ENCODE measurements at places on chromosomes 1 and 21.

DNA sequence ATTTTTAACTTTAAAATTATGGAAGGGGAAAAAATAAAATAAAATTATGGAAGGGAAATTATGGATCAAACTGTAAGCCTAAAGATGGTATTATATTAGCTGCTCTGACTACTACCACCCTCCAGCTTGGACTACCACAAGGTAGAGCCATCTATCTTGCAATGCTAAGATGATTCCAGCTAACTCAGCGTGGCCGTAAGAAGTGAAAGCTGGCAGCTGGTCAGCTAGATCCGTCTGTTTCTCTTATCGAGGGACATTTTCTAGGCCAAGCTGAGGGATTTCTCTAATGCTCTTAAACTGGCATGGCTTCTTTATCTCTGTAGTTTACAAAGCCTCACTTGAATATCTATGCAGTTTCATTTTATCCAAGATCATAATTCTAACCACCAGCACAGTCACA is 31.5 kb downstream of the LYST start:
- no peak for DNase-seq

DNA sequence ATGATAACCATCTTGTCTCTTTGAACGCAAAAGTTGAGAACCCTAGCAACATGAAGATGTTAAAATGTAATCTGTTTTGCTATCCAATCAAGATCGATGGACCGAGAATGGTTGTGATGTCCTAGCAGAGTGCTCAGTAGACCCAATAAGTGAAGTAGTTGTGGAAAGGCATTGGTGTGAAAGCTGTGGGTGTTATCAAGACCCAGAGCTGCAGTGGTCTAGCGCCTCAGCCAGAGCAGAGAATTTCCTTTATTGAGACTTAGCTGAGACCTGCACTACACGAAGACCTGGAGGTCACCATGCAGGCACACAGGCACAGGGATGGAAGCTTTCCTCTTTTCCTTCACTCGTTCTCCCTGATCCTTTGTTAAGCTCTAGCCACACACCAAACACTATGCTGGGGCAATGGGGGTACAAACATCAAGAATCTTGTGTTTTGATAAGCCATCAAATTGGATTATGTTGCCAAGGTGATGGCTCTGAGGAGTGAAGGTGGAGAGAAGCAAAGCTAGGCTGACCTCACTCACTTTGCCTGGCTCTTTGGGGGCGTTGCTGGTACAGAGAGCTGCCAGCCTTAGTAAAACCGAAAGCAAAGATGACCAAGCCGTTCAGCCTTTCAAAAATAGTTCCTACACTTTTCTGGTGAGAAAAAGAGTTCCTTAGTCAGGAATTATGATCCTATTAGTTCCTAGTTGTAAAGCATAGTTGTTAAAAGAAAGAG is 24.1 kb downstream of the METTL13 start:
- no peak for DNase-seq

DNA sequence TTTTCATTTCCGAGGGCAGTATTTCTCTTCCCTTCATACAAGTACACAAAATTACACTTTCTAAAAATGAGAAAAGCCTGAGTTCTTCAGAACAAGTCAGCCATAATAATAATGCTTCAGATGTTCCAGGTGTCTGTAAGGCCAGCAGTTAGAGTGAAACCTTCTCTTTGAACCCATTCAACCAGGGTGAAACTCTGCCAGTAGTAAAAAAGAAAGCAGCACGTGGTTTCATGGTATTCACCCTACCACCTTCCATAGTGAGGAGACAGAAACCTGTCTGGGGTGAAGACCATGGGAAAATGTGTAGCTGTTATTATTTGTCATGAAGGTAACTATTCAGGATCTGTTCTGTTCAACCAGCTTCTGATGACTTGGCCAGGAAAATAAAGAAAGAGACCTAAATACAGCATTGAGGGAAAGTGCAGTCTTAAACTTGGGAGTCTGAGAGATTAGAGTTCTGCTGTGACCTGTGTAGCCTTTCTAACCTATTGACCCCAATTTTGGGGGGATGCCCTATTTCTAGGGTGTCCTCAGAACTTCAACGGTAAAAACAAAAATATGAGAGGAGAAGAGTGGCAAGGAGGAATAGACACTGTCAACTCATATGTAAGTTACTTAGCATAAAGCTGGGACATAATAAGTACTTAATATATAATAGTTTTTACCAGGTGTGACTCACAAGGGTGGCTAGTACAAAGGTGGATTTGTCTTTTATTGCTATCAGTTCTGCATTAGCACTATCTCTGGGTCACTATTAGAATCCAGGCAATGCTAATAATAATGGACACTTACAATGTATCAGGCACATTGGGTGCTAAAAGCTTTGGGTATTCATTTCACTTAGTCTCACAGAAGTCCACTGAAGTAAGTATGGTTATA is 70.0 kb upstream of the TNFSF4 start:
- DNase-seq, result no peak

- DNase-seq, result no peak
Observed at GRCh38 chr1:240619906-240620621, 8.1 kb upstream of the GREM2 start.

DNA sequence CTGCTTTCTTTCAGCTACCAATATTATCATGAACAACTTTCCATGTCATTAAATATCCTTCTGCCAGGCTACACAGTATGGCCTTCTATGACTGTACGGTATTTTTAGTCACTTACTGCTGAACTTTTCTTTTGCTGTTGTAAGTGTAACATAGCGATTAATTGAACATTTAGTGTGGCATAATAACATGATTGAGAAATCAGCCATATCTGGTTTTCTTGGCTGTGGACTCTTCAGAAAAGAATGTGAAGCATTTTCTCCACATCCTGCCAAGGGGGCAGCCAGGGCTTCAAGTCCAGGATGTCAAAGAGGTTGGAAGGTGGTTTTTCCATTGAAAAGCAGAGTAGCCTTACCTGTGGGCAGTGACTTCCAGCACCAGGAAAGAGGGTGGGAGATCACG is 8.8 kb upstream of the AHCYL1 start:
- DNase-seq, result no peak

DNA sequence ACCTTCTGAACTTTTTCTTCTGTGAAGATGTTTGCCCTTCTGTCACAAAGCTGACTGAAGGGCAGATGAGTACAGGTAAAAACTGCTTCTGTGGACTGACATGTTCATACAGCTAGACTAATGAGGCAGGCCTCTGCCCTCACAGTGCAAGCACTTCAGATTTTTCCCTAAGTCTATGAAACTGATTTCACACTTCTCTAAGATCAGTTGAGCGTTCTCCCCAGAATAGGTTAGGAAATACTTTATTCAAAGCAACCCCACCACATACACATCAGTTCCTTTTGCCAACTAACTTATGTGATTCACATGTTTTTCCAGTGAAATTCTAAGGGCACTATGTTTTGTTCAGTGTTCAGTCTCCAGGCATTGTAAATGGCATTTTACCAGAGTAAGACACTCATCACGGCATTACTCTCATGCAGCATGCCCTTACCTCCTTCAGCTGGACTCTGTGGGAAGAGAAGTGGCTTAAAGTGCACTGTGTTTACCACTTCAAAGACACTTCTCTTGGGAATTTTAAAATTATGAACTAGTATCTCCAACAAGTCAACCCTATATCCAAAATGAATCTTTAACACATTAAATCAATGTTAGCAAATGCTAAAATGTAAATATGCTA is 5.4 kb upstream of the PSMG1 start:
- no peak for DNase-seq

DNA sequence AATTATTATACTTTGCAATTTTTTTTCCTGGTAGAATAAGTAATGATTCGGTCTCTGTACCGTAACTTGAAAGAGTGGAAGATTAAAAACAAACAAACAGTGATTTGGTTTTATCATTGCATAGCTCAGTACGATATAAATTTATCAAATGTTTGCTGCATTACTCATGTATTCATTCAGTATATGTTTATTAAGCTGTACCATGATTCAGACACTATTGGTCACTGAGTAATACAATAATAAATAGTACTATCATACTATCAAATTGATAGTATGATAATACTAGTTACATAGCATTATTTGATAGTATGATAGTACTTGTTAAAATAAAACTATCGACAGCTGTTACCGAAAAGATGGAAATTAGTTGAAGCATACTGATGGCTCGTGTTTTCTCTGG is 12.1 kb downstream of the CENPF start:
- DNase-seq, result no peak

- DNase-seq, result no peak
Observed at GRCh38 chr1:147079400-147080005, 92.8 kb downstream of the PRKAB2 start.

GRCh38 chr1:178541829-178542553 is 29.1 kb downstream of the TEX35 start:
- peak; percentile 72 for DNase-seq

DNA sequence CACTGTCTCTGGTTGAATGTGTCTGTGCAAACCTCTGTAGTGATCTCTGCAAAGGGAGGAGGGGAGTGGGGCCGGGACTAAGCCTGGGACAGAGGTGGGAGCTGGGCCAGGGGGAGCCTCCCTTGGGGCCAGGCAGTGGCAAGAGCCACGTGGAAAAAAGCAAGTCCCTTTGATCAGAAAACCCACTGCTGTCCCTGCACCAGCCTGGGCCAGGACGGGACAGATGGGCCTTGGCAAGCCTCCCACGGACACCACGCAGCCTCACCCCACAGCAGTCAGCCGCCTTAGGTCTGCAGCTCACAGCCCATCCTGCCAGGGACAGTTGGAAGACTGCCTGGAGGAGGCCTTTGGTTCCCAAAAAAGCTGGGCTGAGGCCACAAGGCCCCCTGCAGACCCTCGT is 11.7 kb upstream of the TRAPPC10 start:
- DNase-seq, result no peak

GRCh38 chr1:168319691-168320090 is 39.0 kb downstream of the TBX19 start:
- peak; percentile 59 for DNase-seq

DNA sequence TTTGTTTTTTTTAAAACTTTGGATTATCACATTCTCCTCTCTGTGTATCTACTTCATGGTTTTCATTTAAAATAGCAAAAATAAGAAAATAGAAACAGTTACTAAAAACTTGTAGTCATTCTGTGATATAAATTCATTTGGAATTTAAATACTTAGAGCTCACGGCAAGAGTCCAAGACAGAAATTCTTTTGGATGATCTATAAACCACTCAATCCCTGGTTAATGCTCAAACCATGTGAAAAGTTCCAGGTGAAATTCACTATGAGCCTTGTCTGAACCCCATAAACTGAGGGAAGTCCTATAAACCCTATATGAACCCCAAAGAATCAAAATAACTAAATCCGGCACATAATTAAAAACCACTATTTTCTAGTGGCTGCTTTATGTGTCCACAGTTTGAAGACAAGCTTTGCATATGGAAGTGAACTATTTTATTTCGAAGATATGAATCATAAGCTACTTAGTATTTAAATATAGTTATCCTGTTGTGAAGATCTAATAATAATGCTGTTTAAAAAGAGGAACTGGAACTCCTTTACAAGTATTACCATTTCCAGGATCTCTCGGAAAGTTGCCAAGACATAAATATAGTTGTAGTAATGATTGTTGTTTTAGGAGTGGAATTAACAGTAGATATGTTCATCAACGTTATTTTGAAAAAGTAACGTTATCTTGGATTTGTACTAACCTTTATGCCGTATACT is 163.5 kb downstream of the NFIA start:
- DNase-seq, result no peak

- DNase-seq, result no peak
Observed at GRCh38 chr1:109777980-109778625, 14.4 kb upstream of the EPS8L3 start.

GRCh38 chr21:45981151-45982091 is at the start of gene COL6A1:
Gene COL6A1 (plus strand): TSS chr21:45981770. CDS start chr21:45981851, 81 bp downstream.
- peak; percentile 91 for DNase-seq

- DNase-seq, result no peak
Observed at GRCh38 chr1:99992760-99993467, 23.1 kb downstream of the SLC35A3 start.

DNA sequence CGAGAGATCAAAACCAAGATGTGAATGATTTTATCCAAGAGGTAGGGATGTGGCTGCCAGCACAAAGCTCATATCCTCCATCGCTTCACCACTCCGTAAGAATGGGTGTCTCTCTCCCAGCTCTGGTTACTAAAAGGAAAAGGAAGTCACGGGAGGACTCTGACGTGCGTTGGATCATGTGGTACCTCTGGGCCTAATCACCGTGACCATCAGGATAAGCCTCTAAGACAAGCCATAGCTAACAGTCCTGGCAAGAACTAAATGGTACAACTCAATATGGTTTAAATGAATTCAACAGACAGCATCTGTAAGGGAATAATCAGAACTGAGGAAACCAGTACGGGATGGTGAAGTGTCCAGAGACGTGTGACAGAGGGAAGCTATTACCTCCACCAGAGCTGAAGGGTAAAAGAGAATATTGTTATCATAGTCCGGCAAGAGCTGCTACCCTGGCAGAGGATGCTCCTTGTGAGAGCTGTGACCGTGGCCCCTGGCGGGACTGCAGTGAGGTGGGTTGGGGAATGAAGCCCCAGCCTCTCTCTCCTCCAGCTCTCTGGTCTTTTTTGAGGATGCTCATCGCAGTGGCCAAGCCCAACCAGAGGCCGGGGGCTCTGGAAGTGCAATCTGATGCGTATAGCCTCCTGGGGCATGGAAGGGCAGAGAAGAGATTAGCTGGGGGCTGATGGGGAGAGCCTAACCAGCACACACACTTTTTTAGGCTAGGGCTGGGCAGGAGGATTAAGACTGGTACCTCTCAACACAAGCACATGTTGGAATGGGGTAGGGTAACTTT is 54.2 kb downstream of the KIAA1614 start:
- no peak for DNase-seq

- DNase-seq, result no peak
Observed at GRCh38 chr1:117638759-117639158, 32.9 kb downstream of the TENT5C start.

DNA sequence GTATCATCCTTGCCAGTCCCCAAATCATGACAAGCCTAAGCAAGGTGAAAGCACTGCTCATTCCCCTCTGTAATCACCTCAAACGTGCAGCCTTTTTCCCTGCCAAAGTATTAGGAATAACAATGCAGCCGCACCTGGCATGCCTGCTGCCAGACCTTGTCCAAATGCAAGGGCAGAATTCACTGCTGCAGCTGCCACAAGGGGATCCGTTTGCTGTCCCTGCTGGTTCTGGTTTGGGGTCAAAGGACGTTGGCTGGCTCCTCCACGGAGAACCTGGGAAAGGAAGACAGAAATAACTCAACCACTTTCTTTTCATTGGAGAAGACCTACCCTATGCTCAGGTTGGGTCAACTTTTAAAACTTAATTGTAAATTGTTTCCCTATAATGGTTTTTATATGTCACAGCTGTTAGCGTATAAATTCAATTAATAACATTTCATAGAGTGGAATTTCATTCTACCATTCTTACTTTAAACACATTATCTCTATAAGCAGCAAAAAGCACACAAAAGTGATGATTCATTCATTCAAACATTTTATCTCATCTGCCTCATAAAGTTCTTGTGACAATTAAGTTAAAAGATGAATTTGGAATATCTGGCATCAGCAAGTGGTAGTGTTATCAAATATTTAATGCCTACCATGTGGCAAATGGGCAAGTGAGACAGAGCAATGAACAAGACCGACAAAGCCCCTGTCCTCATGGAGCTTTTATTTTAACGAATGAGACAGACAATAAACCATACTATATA is 59.8 kb upstream of the SDC3 start:
- DNase-seq, result no peak

- DNase-seq, result no peak
Observed at GRCh38 chr1:173191011-173191705, 16.0 kb downstream of the TNFSF4 start.

GRCh38 chr1:221667504-221667903 is 74.4 kb downstream of the DUSP10 start:
- no peak for DNase-seq

GRCh38 chr1:199394856-199395255 is 632.7 kb upstream of the NR5A2 start:
- no peak for DNase-seq

- no peak for DNase-seq
Observed at GRCh38 chr1:151393583-151393982, 5.8 kb upstream of the PSMB4 start.

Measured in H9 (cell line).